Esophagus muscularis mucosa (tissue), 4 donors: ENCODE measurements at places on chromosomes 6 and 20. TPM values are rescaled to one million over a fixed set of nuclear protein-coding genes. Genes with fewer than 3 reads are reported as not detected.
A peak's percentile ranks its signal among the peaks of the same experiment; 100 is the strongest.

AIF1 gene
- total RNA-seq = 14.6 TPM

- H3K4me1 ChIP-seq = peaks cover 6% of the 10 kb centered on the region
- H3K36me3 ChIP-seq = no peaks in the 10 kb centered on the region
- no peak for DNase-seq
- H3K27me3 ChIP-seq = no peaks in the 10 kb centered on the region
- H3K4me3 ChIP-seq = no peak overlapping the region
- no peak overlapping the region for H3K27ac ChIP-seq
Observed at GRCh38 chr20:59830665-59831023, 102.8 kb downstream of the SYCP2 start.

DNA sequence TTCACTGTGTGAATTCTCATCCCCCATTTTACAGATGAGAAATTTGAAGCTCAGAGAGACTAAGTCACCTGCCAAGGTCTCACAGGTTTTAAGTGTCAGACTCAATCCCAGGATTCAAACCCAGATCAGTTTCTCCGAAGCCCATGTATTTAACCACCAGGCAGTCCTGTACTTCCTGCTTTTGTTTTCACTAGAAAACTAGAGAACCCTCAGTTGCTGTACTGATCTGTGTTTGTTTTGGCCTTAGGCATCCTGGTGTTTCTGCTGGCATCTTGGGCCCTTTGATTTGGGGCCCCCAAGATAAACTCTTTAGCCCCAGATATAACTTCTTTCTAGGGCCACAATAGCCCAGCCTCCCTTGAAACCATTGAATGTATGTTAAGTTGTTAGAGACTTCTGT is 36.5 kb downstream of the PPP1R16B start:
- no peaks in the 10 kb centered on the region for H3K4me1 ChIP-seq
- H3K36me3 ChIP-seq = no peaks in the 10 kb centered on the region
- DNase-seq = no peak
- H3K4me3 ChIP-seq = no peak overlapping the region
- no peaks in the 10 kb centered on the region for H3K27me3 ChIP-seq
- no peak overlapping the region for H3K27ac ChIP-seq

DNA sequence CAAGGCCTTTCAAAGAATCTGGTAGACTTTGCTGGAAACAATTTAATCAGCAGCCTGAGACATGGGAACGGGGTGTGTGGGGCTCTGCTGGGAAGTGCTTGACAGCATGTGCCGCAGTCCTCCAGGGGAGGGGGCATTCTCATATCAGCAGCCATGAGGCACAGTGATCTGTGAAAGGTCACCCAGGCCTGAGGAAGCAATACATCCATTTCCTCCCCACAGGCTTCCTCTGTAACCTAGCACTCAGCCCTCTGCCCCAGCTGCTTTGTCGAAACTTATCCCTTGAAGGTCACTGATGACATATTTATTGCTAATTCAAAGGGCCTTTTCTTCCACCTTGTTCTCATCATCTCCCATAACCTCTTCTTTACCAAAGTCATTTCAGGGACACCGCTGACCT is 103.3 kb downstream of the TNFAIP3 start:
- H3K4me1 ChIP-seq = peaks cover 5% of the 10 kb centered on the region
- no peak overlapping the region for H3K4me3 ChIP-seq
- H3K36me3 ChIP-seq = no peaks in the 10 kb centered on the region
- no peaks in the 10 kb centered on the region for H3K27me3 ChIP-seq
- no peak for DNase-seq

DNA sequence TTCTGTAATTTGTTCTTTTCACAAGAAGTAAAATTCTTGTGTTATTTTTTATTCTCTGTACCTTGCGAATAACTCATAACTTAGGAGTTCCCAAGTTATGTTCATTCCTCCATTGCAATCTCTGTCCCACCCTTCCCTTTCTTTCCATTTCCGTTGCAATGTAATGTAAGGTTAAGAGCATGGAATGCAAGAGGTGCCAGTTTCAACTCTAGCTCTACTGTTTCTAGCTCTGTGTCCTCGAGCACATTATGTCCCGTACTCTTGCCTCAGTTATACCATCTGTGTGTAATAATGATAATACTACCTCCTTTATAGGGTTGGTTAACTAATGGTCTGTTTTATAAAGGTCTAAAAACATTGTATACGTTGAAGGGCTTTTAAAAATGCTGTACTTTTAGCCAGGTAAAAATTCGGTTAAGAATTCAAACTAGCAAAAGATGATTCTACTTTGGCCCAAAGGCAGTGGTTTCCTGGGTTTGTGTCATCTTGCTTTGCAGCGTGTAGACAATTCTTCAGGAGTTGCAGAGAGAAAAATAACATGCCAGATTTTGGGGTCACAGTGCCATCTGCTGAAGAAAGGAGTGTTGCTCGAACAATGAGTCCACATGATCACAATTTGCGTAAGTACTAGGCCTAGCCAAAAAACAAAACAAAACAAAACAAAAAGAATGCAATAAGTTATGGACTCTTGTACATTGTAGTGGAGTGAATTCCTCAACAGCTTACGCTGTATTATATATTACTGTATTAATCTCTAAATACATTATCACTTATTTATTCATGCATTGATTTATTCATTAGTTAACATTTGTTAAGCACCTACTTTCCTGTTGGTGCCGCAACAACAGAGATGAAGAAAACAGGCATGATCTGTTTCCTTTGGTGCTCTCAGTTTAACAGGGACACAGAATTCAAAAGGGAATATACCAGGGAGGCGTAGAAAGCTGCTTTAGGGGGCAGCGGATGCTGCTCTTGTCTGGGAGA is 10.0 kb upstream of the PFDN4 start:
- no peaks in the 10 kb centered on the region for H3K4me1 ChIP-seq
- no peak overlapping the region for H3K4me3 ChIP-seq
- no peaks in the 10 kb centered on the region for H3K36me3 ChIP-seq
- no peaks in the 10 kb centered on the region for H3K27me3 ChIP-seq
- DNase-seq = peak; percentile 70
- no peak overlapping the region for H3K27ac ChIP-seq

GRCh38 chr6:51854876-51855275 is 232.5 kb downstream of the PKHD1 start:
- H3K4me3 ChIP-seq = no peak overlapping the region
- H3K36me3 ChIP-seq = no peaks in the 10 kb centered on the region
- no peak overlapping the region for H3K27ac ChIP-seq
- no peaks in the 10 kb centered on the region for H3K27me3 ChIP-seq
- no peak for DNase-seq
